ENCODE measurements at places on chromosomes 4 and X.

DNA sequence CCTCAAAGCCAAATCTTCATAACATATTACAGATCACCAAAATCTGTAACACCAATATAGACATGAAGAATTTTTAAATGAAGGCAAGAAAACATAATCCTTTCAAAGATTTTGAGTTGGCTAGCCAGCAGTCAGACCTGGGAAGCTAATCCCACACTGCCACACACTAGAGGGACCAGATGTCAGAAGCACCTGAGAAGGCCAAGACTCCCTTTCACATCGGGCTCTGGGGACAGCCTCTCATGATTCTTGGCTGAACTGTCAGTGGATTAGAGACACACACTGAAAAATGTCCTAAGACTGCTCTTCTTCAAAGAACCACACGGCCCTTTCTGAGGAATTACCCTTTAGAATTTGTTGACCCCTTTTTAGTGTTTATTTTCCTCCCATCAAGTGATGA lies 28.2 kb upstream of the SPATA4 start:
- no peak for DNase-seq

GRCh38 chr4:89298788-89299152 lies 8.8 kb downstream of the GPRIN3 start:
- DNase-seq = no peak

GRCh38 chrX:130468395-130468923 lies 66.7 kb downstream of the RBMX2 start:
- no peak for DNase-seq

DNA sequence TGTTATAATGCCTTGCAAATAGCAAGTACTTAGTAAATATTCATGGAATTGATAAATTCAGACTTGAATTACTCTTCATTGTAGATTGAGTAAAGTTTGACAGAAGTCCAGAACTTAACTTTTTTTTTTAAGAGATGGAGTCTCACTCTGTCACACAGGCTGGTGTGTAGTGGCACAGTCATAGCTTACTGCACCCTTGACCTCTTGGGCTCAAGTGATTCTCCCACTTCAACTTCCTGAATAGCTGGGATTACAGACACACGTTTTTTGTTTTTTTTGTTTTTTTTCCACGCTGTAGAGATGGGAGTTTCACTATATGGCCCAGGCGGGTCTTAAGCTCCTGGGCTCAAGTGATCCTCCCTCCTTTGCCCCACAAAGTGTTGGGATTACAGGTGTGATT lies 32.1 kb downstream of the UBE2K start:
- DNase-seq = no peak

GRCh38 chr4:133148690-133149363 lies at the start of gene PCDH10:
Gene PCDH10, plus strand, starts transcription at chr4:133149294. Its CDS starts 847 bp downstream, at chr4:133150141.
- peak; percentile 87 for DNase-seq
